ENCODE measurements at places on chromosomes 3 and 15. TPM values are rescaled to one million over a fixed set of nuclear protein-coding genes. Genes with fewer than 3 reads are reported as not detected.

DNA sequence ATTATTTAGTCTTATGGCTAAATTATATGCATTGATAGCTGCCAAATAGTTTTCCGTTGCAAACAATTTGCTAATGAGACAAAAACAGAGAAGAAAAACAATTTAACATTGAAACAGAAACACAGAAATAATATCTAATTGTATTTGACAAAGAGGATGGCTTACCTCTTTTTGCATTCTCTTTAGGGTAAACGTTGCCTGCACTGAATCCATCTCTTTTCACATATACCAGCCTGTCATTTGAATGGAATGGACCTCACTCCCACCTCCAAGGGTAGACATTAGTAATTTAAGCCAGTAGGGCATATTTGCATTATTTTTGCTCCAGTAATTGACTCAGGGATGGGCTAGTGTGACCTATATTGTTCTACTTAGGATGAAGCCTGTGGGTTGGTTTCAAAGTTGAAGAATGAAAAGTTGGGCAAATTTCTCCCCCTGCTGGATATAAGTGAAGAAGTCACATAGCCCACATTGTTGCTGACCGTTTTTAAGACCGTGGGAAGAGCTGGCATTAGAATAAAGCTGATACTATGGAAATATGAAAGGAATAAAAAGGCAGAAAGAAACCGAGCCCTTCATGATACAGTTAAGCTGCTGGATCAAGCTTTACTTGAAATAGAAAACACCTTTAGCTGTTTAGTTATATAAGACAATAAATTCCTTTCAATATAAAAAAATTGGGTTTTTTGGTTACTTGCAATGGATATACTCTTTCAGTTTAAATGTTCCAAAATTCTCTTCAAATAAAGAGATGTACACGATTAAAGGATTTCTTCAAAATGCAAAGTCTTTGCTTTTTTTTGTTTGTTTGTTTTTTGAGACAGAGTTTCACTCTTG lies 26.9 kb downstream of the PIERCE2 start:
- peak; percentile 91 for DNase-seq
- H3K4me3 ChIP-seq = no peak overlapping the region
- H3K27ac ChIP-seq = no peak overlapping the region
- H3K36me3 ChIP-seq = no peaks in the 10 kb centered on the region
- H3K4me1 ChIP-seq = no peaks in the 10 kb centered on the region

Gene IL20RB
- total RNA-seq = 1.8 TPM

DNA sequence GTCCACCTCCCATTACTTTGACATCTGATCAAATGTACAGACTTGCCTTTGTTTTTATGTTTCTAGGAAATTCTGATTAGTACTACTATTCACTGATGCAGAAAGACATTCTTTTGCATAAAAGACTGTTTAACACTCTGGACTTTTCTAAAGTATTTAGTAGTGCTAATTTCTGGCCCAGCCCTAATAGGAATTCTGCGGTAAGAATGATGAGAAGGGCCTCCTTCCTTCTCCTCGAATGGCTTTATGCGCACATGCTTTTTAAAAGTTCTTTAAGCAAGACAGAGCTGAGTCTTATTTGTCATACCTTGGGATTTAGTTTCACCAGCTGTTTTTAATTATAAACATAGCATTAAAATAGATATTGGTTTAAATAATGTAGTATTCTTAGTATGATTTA lies 192.3 kb upstream of the RBMS3 start:
- H3K27ac ChIP-seq = no peak overlapping the region
- H3K4me3 ChIP-seq = no peak overlapping the region
- no peaks in the 10 kb centered on the region for H3K27me3 ChIP-seq
- DNase-seq = no peak
- H3K4me1 ChIP-seq = no peaks in the 10 kb centered on the region

DNA sequence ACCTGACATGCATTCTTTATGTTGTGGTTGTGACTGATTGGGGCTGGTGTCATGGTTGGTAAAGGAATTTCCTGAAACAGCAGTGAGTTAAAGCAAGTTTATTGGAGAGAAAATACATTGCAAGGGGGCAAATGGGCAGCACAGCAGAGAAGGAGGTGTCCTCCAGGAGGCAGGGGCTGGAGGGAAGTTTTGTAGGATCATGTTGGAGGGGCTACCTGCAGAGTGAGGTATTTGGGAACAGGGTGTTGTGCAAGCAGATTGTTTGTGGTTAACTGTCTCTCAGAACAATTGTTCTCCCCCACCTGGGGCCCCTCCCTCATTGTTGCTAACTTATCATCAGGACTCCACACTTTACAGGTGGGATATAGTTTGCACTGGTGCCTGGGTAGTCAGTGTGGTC lies 196.0 kb downstream of the NSUN3 start:
- no peak for DNase-seq
- no peaks in the 10 kb centered on the region for H3K36me3 ChIP-seq
- no peaks in the 10 kb centered on the region for H3K4me1 ChIP-seq

DNA sequence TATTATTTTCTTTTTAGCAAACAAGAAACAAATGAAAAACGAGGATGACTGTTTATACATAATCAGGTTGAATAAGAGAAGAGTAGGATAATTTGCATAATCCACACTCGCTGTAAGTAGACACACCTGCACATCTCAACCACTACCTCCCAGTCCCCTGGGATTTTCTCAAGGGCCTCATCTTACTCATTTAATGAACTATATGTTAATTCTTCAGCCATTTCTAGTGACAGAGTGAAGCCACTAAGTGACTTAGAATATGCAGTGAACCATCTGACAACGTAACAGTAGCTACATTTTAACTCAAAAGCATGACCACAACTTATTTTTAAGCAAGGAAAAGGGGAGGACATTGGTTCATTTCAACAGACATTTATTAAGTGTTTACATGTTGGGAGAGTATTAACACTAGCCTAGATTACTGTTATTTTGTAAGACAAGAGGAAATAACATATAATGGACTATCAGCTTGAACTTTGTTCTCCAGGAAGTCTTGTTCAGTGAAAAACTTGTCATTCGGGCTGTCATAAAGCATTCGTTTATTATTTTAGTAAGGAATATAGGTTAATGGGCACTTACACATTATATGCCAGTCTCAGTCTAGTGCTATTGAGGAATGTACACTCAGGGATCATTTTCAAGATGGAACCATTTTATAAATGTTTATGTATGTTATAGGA lies 173.0 kb upstream of the ROBO2 start:
- no peak overlapping the region for H3K27ac ChIP-seq
- H3K36me3 ChIP-seq = no peaks in the 10 kb centered on the region
- no peak for DNase-seq
- no peaks in the 10 kb centered on the region for H3K27me3 ChIP-seq

DNA sequence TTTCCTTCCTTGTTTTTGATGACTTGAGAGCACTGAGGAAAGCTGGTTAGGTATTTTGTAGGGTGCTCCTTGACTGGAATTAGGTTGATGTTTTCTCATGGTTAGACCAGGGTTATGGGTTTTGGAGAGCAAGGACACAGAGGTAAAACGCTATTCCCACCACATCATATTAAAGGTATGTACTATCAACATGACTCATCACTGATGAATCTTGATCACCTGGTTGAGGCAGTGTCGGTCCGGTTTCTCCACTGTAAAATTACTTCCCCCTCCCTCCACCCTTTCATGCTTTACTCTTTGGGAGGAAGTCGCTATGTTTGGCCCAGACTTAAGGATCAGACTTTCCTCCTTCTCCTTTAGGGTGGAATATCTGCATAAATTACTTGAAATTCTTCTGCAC lies 201.6 kb downstream of the EDEM1 start:
- no peak overlapping the region for H3K27ac ChIP-seq
- H3K4me3 ChIP-seq = no peak overlapping the region
- H3K36me3 ChIP-seq = no peaks in the 10 kb centered on the region
- H3K27me3 ChIP-seq = no peaks in the 10 kb centered on the region

GRCh38 chr3:110810356-110810755 lies 261.3 kb upstream of the NECTIN3 start:
- peak overlapping the region; percentile 78 for H3K27ac ChIP-seq
- no peak overlapping the region for H3K4me3 ChIP-seq
- peaks cover 36% of the 10 kb centered on the region for H3K4me1 ChIP-seq
- no peak for DNase-seq

Gene CFAP91
- 0.59 TPM for total RNA-seq

Gene FAM43A
- 14.7 TPM for total RNA-seq

Gene SCAPER
- total RNA-seq = 10.6 TPM

- no peak overlapping the region for H3K4me3 ChIP-seq
- H3K4me1 ChIP-seq = no peaks in the 10 kb centered on the region
- H3K36me3 ChIP-seq = no peaks in the 10 kb centered on the region
- DNase-seq = no peak
- H3K27ac ChIP-seq = no peak overlapping the region
Observed at GRCh38 chr15:71245588-71245987, 130.3 kb downstream of the THSD4 start.

- H3K36me3 ChIP-seq = no peaks in the 10 kb centered on the region
- no peaks in the 10 kb centered on the region for H3K27me3 ChIP-seq
- no peak overlapping the region for H3K4me3 ChIP-seq
- no peak for DNase-seq
- H3K27ac ChIP-seq = peak overlapping the region; percentile 77
- peaks cover 15% of the 10 kb centered on the region for H3K4me1 ChIP-seq
Observed at GRCh38 chr3:188789251-188789650, 382.5 kb upstream of the TPRG1 start.

DNA sequence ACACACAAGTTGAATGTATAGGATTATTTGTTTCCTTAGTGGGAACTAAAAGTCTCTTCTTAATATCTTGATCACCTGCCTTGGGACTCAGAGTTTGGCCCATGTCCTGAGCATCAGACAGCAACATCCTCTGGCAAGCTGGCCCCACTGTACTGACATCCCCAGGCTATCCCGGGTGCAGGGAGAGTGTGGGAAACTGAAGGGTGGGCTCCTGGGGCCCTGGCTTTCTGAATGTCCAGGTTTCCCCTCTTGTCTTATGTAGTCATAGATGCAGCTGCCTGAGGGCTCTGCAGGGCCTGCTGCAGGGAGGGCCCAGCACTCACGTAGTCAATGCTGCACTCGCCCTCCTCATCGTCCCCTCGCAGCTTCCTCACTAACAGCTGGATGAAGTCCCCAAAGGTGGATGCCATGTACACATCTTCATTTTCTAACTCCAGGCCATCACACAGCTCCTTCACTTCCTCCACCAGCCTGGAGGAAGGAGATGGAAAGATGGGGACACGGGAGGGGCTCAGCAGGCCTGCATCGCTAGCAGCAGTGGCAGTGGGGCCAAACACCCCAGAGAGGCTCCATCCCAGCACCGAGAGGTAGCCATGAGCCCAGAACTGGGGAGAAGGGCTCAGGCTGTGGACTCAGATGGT lies 42.8 kb downstream of the ALDH1L1 start:
- H3K36me3 ChIP-seq = no peaks in the 10 kb centered on the region
- H3K4me1 ChIP-seq = no peaks in the 10 kb centered on the region

- DNase-seq = no peak
- H3K27ac ChIP-seq = peak overlapping the region; percentile 53
- H3K36me3 ChIP-seq = peaks cover 35% of the 10 kb centered on the region
- H3K27me3 ChIP-seq = no peaks in the 10 kb centered on the region
Observed at GRCh38 chr3:143035466-143036211, 34.3 kb downstream of the U2SURP start.

GRCh38 chr3:190306026-190306425 lies 16.2 kb downstream of the CLDN1 start:
- H3K27ac ChIP-seq = no peak overlapping the region
- no peaks in the 10 kb centered on the region for H3K4me1 ChIP-seq
- H3K36me3 ChIP-seq = no peaks in the 10 kb centered on the region
- no peak overlapping the region for H3K4me3 ChIP-seq
- H3K27me3 ChIP-seq = no peaks in the 10 kb centered on the region
- no peak for DNase-seq

DNA sequence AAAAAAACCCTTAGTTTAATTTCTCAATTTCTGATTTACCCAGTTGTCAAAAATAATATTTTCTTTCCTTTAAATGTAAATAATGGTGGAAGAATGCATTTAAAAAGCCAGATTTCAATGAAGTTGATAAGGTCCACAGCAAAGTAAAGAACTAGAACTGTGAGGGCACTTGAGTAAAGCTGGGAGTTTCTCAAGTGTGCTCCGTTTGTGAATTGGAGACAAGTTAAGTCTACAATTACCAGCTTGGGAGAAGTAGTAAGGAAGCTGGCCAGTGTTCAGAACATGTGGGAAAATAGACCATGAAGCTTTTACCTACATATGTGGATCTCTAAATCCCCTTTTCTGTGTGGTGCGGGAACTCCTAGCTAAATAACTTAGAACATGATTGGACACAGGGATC lies 239.4 kb downstream of the OXSM start:
- no peak for DNase-seq
- no peak overlapping the region for H3K4me3 ChIP-seq
- H3K27me3 ChIP-seq = no peaks in the 10 kb centered on the region
- H3K27ac ChIP-seq = no peak overlapping the region

GRCh38 chr15:72919936-72920465 lies 132.3 kb upstream of the NEO1 start:
- H3K36me3 ChIP-seq = no peaks in the 10 kb centered on the region
- H3K4me3 ChIP-seq = no peak overlapping the region
- DNase-seq = no peak
- peak overlapping the region; percentile 33 for H3K27ac ChIP-seq

Measured in osteoblast (primary cell).